ENCODE measurements at places on chromosomes 1 and 21.

DNA sequence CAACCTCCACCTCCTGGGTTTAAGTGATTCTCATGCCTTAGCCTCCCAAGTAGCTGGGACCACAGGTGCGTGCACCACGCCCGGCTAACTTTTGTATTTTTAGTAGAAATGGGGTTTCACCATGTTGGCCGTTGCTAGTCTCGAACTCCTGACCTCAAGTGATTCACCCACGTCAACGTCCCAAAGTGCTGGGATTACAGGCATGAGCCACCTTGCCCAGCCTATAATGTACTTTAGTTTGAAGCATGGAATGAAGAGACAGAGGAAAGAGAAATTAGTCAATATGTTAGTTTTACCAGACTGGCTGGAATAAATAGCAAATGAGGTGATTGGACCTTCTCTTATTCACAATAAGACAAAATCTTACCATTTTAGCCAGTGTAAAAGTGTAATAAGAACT is 89.0 kb downstream of the GTF2B start:
- H3K27ac ChIP-seq, result no peak overlapping the region
- peaks cover 15% of the 10 kb centered on the region for H3K4me1 ChIP-seq
- peaks cover 43% of the 10 kb centered on the region for H3K36me3 ChIP-seq
- no peak overlapping the region for H3K4me3 ChIP-seq
- no peaks in the 10 kb centered on the region for H3K27me3 ChIP-seq

GRCh38 chr1:67019600-67020136 is 34.3 kb downstream of the SLC35D1 start:
- H3K4me1 ChIP-seq, result no peaks in the 10 kb centered on the region
- H3K27me3 ChIP-seq, result no peaks in the 10 kb centered on the region
- DNase-seq, result no peak
- peaks cover 2% of the 10 kb centered on the region for H3K36me3 ChIP-seq
- H3K4me3 ChIP-seq, result no peak overlapping the region
- H3K27ac ChIP-seq, result no peak overlapping the region

- H3K27ac ChIP-seq, result no peak overlapping the region
- no peaks in the 10 kb centered on the region for H3K27me3 ChIP-seq
- H3K4me1 ChIP-seq, result no peaks in the 10 kb centered on the region
- H3K4me3 ChIP-seq, result no peak overlapping the region
- no peak for DNase-seq
These were observed 29.0 kb downstream of the PTPRC start for GRCh38 chr1:198667807-198668206.

GRCh38 chr1:98188774-98189173 is 267.9 kb upstream of the DPYD start:
- H3K27me3 ChIP-seq, result no peaks in the 10 kb centered on the region
- H3K36me3 ChIP-seq, result no peaks in the 10 kb centered on the region

- H3K4me1 ChIP-seq, result no peaks in the 10 kb centered on the region
- H3K27ac ChIP-seq, result no peak overlapping the region
- peaks cover 2% of the 10 kb centered on the region for H3K27me3 ChIP-seq
These were observed 37.4 kb downstream of the MAP3K21 start for GRCh38 chr1:233364695-233365539.

- H3K4me1 ChIP-seq, result peaks cover 11% of the 10 kb centered on the region
- DNase-seq, result no peak
- peak overlapping the region; percentile 51 for H3K27ac ChIP-seq
These were observed 70.3 kb downstream of the SIM2 start for GRCh38 chr21:36769051-36769839.

- peaks cover 13% of the 10 kb centered on the region for H3K36me3 ChIP-seq
- H3K27me3 ChIP-seq, result peaks cover 7% of the 10 kb centered on the region
- H3K27ac ChIP-seq, result no peak overlapping the region
- DNase-seq, result no peak
- H3K4me1 ChIP-seq, result no peaks in the 10 kb centered on the region
These were observed 62.0 kb downstream of the TRIM11 start for GRCh38 chr1:228344631-228345072.

DNA sequence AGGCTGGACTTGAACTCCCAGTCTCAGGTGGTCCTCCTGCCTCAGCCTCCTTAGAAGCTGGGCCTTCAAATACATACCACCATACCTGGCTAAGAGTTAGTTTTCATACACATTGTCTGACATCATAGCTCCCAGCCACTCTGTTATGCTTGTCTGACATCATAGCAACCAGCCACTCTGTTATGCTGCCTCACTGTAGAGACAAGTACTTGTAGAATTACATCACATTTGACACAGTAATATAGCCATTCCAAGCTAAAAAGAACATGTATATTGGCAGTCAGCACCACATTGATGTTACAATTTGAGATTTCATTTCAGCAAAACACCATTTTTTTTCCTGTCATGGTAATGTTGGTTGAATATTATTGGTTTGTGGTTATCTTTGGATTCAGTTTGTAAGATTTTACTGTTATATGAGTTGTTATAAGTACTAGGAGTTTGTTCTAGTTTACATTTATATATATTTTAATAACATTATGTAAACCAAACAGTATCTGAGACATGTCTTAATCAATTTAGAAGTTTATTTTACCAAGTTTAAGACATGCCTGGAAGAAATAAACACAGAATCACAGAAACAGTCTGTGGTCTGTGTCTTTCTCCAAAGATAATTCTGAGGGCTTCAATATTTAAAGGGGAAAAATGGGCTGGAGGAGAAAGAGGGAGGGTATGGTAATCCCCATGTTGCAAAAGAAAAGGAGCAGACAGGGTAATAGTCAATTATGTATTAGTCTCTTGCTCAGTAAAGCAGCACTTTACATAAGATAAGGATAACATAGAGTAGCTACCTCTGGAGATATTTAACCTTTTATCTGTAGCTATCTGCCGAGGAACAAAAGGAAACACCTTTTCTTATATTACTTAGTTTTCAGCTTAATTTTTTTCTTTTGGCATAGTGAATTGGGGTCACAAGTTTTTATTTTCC is 43.0 kb downstream of the XPR1 start:
- H3K36me3 ChIP-seq, result peaks cover 6% of the 10 kb centered on the region
- no peaks in the 10 kb centered on the region for H3K27me3 ChIP-seq
- DNase-seq, result no peak
- H3K4me3 ChIP-seq, result no peak overlapping the region
- peak overlapping the region; percentile 48 for H3K27ac ChIP-seq

- H3K27ac ChIP-seq, result no peak overlapping the region
- DNase-seq, result no peak
- H3K27me3 ChIP-seq, result no peaks in the 10 kb centered on the region
- H3K4me1 ChIP-seq, result no peaks in the 10 kb centered on the region
These were observed 41.2 kb upstream of the RGS8 start for GRCh38 chr1:182725259-182726255.

GRCh38 chr1:27489501-27489972 is 430 bp downstream of the WASF2 start:
- H3K36me3 ChIP-seq, result peaks cover 5% of the 10 kb centered on the region
- H3K4me1 ChIP-seq, result peaks cover 22% of the 10 kb centered on the region
- peak; percentile 25 for DNase-seq
- H3K4me3 ChIP-seq, result peak overlapping the region; percentile 99
- H3K27me3 ChIP-seq, result peaks cover 13% of the 10 kb centered on the region

GRCh38 chr1:235941876-235942624 is 75.3 kb upstream of the LYST start:
- no peak overlapping the region for H3K27ac ChIP-seq
- H3K36me3 ChIP-seq, result no peaks in the 10 kb centered on the region
- DNase-seq, result no peak
- peaks cover 3% of the 10 kb centered on the region for H3K27me3 ChIP-seq
- H3K4me1 ChIP-seq, result peaks cover 14% of the 10 kb centered on the region

DNA sequence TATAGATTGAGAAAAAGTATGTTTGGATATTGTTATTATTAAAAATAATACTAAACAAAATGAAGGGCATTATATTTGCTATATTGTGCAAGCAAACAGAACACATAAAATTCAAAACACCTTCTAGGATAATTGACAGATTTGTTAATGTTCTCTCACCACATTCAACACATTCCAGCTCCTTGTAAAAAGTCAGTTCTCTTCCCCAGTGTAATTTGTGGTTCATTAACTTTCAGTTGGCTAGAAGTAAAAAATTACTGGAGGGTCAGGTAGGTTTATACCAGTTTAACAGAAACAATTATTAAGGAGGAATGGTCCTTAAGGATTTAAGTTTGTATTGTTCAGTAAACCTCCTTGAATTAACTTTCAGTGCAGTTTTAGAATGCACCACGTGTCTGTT is 1235.3 kb upstream of the ADGRL2 start:
- no peaks in the 10 kb centered on the region for H3K36me3 ChIP-seq
- no peaks in the 10 kb centered on the region for H3K27me3 ChIP-seq
- no peaks in the 10 kb centered on the region for H3K4me1 ChIP-seq
- no peak for DNase-seq
- no peak overlapping the region for H3K4me3 ChIP-seq

- peaks cover 7% of the 10 kb centered on the region for H3K27me3 ChIP-seq
- H3K36me3 ChIP-seq, result no peaks in the 10 kb centered on the region
- peak; percentile 69 for DNase-seq
These were observed 9.5 kb upstream of the PADI3 start for GRCh38 chr1:17239420-17239819.

DNA sequence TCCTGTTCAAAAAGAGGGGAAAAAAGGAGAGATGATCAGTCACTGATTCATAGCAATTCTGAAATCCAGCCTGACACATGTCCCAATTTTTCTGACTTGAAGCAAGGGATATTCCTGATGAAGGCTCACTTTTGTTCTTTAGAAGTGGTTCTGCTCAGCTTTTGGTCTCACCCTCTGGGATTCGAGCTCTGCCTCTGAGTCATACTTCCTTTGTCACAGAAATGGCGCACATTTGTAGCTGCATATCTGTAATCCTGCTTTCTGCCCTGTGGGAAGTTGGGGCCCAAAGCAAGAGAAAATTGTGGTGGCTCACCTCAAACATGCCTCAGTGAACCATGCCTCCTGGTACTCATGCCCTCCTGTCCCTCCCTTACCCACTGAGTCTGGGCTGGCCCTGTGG is 22.3 kb upstream of the FAM78B start:
- H3K4me1 ChIP-seq, result no peaks in the 10 kb centered on the region
- H3K27ac ChIP-seq, result no peak overlapping the region
- H3K36me3 ChIP-seq, result no peaks in the 10 kb centered on the region
- no peak overlapping the region for H3K4me3 ChIP-seq
- H3K27me3 ChIP-seq, result no peaks in the 10 kb centered on the region

DNA sequence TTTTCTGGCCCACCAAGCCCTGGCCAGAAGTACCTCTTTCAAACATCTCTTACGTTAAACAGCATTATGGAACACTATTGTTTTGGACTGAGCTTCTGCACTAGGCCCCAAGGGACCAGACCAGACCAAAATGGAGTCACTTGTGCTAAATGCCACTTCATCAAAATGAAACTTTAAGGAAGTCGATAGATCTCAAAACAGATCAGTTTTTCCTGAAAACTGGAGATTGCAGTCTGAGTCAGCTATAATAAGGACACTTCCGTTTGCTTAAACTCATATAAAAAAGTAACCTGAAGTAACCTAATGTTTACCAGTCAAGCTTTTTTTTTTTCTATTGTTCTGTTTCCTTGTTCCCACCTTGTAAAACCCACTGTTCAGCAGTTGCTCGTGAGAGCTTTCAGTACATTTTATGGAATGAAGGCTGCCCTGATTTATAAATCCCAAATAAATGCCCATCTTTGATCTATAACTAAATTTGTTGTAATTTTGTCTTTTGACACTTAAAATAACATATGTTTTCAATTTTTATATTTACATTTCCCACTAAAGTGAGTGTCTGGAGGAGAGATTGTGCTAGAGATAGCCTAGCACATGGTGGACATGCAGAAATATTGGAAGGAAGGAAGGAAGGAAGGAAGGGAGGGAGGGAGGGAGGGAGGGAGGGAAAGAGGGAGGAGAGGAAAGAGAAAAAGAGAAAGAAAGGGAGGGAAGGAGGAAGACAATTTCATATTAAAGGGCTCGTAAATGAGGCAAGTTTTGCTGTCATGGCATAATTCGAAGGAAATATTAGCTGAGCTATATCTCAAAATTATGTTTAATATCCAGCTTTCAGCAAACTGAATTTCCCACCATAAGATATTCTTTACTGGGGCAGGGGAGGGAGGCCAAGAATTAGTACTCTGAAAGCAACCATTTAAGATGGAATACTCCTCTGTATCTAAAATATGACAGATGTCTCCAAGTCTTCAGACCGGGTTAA is 77.0 kb upstream of the CXADR start:
- H3K36me3 ChIP-seq, result no peaks in the 10 kb centered on the region
- no peak for DNase-seq
- no peak overlapping the region for H3K4me3 ChIP-seq
- H3K27ac ChIP-seq, result no peak overlapping the region
- H3K27me3 ChIP-seq, result peaks cover 1% of the 10 kb centered on the region

DNA sequence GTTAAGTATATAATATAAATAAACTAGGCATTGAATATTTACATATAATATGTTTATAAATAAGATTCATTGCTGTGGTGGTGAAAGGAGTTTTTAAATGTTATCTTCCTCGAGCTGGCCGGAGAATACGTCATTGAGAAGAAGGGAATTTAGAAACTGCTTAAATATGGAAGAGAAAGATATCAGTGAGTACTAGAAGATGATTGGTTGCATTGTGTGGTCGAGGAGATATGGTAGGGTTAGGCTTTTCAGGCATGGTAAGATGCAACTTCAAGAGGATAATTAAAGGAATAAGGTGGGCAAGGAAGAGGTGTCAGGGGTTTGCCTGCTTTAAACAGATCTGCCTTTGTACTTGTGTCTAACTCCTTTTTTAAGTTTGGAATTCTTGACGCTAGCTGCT is 73.5 kb downstream of the RPS6KC1 start:
- DNase-seq, result no peak
- H3K27me3 ChIP-seq, result no peaks in the 10 kb centered on the region
- no peak overlapping the region for H3K27ac ChIP-seq
- H3K36me3 ChIP-seq, result no peaks in the 10 kb centered on the region
- no peak overlapping the region for H3K4me3 ChIP-seq

DNA sequence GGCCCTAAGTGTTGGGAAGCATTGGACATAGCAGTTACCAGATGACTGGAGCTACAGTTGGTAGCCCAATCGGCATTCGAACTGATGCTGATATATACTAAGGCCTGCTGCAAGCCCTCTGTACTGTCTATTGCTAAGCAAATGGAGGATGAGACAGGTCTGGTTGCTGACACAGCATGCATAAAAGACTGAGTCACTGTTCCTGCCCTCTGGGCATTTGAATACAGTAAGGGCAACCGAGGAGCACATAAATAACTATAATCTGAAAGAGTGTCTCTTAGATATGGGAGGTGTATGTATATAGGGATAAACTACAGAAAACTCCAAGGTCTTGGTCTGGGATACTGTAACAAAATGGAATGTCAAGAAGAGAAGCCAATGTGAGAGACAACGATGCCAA is 16.8 kb upstream of the MARK1 start:
- no peaks in the 10 kb centered on the region for H3K4me1 ChIP-seq
- DNase-seq, result no peak
- no peak overlapping the region for H3K27ac ChIP-seq
- no peaks in the 10 kb centered on the region for H3K27me3 ChIP-seq

DNA sequence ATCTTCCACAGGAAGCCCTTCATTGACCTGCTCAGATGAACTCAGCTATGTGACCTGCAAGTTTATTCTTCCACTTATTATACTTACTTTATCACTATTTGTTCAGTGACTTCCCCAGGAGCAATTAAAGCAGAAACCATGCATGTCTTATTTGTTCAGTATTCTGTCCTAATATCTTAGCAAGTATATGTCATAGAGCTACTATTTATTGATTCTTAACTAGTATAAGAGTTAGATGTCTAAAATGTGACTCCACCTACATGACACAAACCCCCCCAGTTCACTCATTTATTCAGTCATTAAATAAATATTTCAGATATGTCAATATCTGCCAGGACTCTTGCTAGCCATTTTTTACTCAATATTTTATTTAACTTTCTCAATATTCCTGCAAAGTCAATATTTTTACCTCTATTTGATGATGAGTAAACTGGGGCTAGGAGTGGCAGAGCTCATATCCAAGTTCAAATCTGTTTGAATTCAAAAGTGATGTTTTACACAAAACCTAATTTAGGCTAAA is 469.0 kb upstream of the USP24 start:
- H3K27me3 ChIP-seq, result no peaks in the 10 kb centered on the region
- H3K4me1 ChIP-seq, result no peaks in the 10 kb centered on the region
- H3K36me3 ChIP-seq, result no peaks in the 10 kb centered on the region
